ENCODE measurements at places on chromosomes 16 and 17.

GRCh38 chr16:85861095-85861825 is 37.7 kb upstream of the IRF8 start:
- no peak for DNase-seq

GRCh38 chr17:79001190-79002020 is 8.2 kb downstream of the CANT1 start:
- DNase-seq = peak; percentile 35

GRCh38 chr16:69064764-69065313 is 40.6 kb upstream of the HAS3 start:
- DNase-seq = no peak

- no peak for DNase-seq
These were observed 12.1 kb downstream of the GLP2R start for GRCh38 chr17:9837551-9838471.

DNA sequence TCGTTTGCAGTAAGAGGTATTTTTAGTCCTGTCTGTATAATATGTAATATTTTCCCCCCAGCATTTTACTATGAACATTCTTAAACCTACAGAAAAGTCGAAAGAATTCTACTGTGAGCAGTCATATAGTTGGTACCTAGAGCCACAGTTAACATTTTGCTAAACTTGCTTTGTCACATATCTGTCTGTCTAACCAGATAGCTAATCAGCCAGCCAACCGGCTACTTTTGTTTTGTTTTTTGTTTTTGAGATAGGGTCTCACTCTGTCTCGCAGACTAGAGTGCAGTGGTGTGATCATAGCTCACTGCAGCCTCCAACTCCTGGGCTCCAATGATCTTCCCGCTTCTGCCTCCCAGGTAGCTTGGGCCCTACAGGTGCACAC is 73.3 kb downstream of the ABCC1 start:
- DNase-seq = no peak

DNA sequence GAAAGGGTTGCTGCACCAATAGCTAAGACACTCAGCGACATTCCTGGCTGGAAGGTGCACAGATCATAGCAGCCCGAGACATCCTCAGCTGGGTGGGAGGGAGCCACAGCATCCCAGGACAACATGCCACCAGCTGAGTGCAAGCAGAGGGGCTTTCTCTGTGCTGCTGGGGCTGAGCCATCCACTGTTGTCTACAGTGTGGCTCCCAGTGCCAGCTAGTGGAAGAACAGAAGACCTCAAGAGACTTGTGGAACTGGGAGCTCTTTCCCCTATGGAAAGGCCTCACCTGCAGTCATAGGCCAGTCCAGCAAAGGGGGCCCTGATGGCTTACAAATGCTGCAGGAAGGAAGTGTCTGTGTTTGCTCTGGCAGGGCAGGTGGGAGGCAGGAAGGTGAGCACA is 131.0 kb downstream of the C16orf78 start:
- DNase-seq = no peak

GRCh38 chr16:9837481-9837880 is 344.7 kb downstream of the GRIN2A start:
- no peak for DNase-seq

DNA sequence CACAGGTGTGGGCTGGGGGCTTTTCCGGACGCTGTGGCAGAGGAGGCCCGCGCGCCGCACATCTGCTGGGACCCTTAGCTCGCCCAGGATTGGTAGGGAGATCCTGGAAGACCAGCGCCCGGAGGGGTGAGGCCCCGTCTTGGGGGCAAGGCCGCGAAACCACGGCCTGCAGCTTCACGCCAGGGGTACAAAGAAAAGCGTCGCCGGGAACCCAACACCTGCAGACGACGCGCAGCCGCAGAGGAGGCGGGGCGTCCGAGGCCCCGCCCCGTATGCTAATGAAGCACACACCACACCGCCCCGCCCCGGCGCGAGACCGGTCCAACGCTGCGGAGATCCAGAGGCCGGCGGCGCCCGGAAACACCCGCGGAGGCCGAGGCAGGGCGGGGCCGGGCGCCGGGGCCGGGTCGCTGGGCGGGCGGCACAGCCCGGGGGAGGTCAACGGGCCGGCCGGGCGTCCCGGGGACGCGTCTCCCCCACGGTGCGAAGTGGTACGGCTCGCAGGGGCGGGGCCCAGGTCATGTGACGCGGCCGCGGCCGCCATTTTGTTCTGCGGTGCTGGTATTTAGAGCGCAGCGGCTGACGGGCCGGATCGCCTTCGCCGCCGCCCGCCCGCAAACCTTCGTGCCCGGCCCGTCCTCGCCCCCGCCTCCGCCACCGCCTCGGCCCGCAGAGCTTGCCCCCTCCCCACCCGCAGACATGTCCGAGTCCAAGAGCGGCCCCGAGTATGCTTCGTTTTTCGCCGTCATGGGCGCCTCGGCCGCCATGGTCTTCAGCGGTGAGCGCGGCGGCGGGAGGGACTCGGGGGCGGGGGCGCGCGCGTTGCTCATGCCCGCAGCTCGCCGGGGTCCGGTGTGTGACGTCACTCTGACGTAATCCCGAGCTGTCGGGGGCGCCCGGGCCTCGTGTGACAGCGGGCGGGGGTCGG is at the start of gene ATP6V0C:
Gene ATP6V0C (plus strand): TSS at position 548 of the 928 bp plus-strand sequence. CDS start 152 bp downstream, at position 700.
- peak; percentile 95 for DNase-seq

Data from Caco-2 (cell line).